CD4-positive, alpha-beta memory T cell (primary cell): ENCODE measurements at places on chromosomes 13 and 19.

DNA sequence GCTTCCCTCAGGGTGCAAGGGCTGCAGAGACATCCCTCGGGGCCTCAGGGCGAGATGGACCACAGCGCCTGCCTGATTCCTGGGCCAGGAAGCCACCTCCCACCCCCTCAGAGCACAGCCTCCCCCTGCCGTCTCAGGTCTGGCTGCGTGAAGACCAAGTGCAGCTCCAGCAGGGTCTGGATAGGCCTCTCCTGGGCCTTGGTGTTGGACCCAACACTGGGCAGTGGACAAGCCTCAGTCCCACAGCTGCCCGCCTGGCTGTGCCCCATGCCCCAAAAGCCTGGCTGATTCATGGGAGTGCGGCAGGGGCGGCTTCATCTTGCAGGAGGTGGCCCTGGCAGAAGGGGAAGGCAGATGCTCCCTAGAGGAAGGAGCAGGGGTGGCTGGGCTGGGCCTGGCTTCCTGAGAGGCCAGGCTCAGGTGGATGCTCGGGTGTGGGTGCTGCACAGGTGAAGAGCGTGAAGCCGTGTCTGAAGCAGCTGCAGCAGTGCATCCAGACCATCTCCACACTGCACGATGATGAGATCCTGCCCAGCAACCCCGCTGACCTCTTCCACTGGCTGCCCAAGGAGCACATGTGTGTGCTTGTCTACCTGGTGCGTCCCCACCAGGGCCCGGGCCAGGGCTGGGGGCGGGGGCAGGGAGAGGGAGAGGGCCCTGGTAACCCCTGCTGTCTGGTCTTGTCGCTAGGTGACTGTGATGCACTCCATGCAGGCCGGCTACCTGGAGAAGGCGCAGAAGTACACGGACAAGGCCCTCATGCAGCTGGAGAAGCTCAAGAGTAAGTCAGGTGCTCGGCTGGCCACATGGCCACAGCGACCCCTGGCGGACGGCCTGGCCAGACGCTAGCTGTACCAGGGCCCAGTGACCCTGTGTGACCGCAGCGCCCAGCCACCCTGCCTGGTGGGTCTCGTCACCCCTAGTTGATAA, 21.7 kb downstream of the MAU2 start:
- DNase-seq, result no peak

DNA sequence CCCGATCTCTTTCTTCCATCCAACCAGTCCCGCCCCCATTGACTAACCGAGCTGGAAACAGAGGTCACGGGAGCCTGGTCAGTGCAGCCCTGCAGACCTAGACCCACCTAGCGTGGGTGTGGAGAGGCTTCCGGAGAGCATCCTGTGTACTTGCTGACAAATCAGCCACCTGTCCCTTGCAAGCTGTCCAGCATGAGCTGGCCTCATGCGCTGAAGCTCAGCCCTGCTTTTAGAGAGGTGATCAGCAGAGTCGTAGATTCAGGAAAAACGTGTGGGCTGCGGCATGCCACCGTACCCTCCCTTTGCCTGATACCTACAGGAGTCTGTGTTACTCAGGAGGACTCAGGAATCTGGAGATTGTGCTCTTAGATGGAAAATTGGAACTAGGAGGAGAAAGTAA, 80.3 kb upstream of the UQCRFS1 start:
- no peak for DNase-seq

DNA sequence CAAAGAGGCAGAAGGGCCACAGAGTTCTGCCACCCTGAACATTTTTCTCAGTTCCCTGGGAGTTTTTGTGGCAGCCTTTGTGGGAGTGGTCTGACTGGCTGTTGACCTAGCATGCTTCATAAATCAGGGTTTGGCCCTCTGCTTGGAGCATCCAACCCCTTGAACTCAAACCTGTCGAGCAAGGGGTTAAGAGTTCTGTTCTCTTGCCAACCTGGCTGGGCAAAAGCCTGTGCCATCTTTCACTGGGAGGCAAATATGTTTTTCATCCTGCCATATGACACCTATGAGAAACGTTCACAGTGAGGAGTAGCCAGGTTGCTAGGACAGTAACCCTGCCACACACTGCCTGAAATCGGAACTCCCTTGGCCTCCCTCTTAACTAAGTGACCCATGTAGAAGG, 7.7 kb upstream of the TEX26 start:
- no peak for DNase-seq

DNA sequence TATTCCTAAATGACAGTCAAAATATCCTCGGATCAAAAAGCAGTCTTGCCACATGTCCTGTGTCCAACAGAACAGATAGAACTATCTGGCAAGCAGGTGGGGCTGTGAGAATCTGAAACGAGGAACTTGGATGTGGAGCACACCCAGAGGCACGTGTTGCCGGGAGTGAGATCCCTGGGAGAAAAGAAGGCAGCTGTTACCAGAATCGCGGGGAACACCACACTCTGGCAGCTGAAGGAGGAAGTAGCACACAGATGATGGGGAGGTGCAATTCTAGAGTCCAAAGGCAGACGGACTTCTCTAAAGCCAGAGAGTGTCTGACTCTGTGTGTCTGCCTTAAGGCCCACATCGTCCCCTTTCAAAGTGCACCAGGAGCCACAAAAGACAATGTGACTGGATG, 22.3 kb downstream of the SLC7A1 start:
- no peak for DNase-seq

GRCh38 chr13:105342281-105342820, 1193.1 kb downstream of the EFNB2 start:
- no peak for DNase-seq

DNA sequence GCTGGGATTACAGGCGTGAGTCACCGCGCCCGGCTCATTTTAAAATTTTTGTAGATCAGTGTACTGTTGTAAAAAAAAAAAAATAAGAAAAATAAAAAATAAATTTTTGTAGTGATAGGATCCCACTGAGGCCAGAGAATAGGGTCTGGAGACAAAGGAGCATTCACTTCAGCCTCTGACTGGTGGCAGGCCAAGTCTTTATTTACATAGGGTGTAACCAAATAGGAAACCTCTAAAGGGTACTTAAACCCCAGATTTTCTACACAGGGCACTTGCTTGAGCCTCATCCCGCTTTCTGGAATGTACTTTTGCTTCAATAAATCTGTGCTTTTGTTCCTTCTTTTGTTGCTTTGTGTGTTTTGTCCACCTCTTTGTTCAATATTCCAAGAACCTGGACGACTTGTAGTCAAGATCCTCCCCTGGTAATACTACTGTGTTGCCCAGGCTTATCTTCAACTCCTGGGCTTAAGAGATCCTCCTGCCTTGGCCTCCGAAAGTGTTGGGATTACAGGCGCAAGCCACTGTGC, 2.1 kb upstream of the PDCD2L start:
- no peak for DNase-seq

- DNase-seq, result no peak
Measured at GRCh38 chr13:50850445-50850844, 7.0 kb upstream of the DLEU7 start.

DNA sequence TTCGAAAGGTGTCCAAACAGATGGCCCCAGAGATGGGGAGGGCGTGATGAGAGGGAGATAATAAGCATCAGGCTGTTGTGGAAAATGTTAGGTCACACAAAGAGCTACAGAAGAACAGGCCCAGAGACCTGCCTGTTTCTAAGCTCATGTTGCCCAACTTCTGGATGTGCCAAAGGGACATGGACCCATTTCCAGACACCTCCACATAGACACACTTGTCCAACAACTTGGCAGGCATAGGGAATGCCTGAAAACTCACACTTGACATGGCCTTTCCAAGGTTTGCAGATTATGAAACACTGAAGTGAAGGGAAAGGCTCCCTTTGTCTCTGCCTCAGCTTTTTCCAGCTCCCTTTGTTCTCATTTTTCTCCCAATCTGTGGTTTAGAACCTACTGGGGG, 43.5 kb upstream of the CYP2B6 start:
- DNase-seq, result no peak

GRCh38 chr19:6739390-6739882, at the start of gene TRIP10:
Gene TRIP10, plus strand, starts transcription at chr19:6739680. Its CDS starts 82 bp downstream, at chr19:6739762.
- DNase-seq, result peak; percentile 79

GRCh38 chr13:63625869-63626268, 2210.2 kb upstream of the PCDH20 start:
- no peak for DNase-seq

- peak; percentile 69 for DNase-seq
Measured at GRCh38 chr19:18519962-18520847, 1.7 kb downstream of the ELL start.

- peak; percentile 72 for DNase-seq
Measured at GRCh38 chr19:10566658-10567410, 1.0 kb upstream of the KRI1 start.

GRCh38 chr13:24050796-24051715, 109.5 kb upstream of the SPATA13 start:
- no peak for DNase-seq

DNA sequence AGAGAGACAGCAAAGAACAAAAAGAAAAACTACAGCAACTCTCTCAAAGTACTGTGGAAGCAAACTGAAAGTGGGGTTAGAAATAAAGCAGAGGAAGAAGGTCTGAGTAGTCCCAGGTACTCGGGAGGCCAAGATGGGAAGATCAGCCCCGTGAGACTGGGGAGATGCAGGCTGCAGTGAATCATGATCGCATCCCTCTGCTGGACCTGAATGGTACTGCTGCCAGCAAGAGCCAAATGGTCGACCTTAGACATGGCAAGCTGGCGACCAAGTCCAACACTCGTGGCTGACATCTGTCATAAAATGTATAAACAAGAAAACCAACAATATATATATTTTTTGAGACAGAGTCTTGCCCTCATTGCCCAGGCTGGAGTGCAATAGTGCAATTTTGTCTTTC, 33.7 kb upstream of the ZNF724 start:
- DNase-seq, result peak; percentile 59

DNA sequence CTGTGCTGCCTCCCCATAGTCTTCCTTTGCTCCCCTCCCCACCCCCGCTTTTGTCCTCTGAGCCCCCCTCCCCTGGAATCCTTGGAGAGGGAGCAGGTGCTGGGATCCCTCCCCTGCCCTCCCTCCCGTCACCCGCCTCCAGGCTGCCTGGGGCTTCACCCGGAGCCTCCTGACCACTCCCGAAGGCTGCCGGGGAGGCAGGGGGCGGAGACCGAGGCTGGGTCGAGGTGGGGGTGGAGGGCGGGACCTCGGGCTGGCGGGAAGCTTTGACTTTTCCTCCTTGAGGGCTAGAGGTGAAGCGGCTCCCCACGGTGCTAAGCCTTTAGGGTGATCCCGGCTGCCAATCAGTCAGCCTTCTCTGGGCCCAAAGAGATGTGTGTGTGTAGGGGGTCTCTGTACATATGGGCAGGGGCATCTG, 1.5 kb downstream of the KMT5C start:
- DNase-seq, result peak; percentile 21

DNA sequence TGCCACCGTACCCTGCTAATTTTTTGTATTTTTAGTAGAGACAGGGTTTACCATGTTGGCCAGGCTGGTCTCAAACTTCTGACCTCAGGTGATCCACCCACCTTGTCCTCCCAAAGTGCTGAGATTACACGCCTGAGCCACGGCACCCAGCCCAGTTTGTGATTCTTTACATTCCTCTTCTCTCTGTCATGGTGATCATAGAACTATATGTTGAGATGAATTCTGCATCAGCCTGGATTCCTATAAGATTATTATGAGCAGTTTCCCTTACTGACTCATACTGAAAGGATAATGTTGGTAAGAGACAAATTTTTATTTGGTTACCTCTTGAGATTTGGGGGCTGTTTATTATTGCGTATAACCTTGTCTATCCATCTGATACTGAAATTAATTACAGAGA, 121.5 kb upstream of the CSNK1A1L start:
- no peak for DNase-seq

DNA sequence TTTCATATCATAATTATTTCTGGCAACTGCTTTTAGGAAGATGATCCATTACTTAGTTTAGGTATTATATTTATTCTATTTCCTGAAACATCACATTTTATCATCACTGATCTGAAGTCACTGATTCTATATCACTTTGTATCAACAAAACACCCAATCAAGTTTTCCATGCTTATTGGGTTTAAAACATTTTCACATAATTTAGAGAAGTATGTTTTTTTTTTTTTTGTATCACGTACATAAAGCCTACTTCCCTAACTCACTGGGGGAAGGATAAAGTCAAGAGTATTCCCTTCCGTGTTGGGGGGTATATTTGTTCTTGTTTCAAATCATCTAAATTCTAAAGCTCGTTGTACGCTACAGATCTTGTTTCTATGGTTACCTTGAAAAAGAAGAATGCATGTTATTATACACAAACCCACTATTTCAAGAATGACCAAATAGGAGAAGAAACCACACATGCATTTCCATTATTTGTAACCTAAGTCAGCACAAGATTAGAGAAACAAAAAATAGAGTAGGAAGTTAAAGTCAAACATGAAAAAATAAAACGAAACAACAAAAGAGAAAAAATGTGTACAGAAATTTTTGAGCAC, 637.2 kb upstream of the MIR17HG start:
- no peak for DNase-seq

DNA sequence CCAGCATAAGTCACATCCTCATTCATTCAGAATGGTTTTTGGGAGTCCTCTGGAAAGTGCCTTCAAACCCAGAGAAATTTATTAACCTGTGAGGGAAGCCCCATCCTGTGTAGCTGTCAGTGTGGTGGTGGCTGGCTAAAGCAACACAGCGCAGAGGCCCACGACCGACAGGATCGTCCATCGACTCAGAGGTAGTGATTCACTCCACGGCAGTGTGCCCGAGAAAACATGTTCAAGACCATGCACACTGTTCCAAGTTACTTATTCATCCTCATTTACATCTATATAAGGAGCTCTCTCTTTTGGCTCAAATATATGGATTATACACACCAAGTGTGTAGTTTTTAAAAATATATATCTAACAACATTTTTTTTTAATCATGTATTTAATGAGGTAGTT, 96.3 kb upstream of the SLC15A1 start:
- DNase-seq, result no peak

- peak; percentile 6 for DNase-seq
Measured at GRCh38 chr19:12092065-12092867, 27.7 kb downstream of the ZNF844 start.

- peak; percentile 93 for DNase-seq
Measured at GRCh38 chr13:30371649-30372265, 50.5 kb upstream of the UBE2L5 start.

GRCh38 chr19:16208847-16209665, 11.3 kb downstream of the AP1M1 start:
- DNase-seq, result no peak

DNA sequence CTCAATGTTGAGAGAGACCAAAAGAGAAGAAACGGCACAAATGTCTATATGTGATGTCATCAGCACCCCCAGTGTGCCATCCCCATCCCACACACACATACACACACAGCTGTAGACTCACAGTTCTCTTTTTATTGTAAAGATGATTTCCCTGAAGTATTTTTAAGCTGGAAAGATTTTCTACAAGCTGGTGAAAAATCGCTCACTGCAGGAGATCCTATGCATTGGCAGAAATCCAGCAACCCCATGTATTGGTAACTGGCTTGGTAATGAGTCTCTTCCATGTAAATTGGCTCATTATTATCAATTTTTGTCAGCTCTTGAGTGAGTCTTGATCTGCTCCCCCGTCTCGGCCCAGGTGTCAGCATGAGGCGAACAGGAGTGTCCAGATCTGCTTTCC, 107.1 kb upstream of the UQCRFS1 start:
- DNase-seq, result no peak

DNA sequence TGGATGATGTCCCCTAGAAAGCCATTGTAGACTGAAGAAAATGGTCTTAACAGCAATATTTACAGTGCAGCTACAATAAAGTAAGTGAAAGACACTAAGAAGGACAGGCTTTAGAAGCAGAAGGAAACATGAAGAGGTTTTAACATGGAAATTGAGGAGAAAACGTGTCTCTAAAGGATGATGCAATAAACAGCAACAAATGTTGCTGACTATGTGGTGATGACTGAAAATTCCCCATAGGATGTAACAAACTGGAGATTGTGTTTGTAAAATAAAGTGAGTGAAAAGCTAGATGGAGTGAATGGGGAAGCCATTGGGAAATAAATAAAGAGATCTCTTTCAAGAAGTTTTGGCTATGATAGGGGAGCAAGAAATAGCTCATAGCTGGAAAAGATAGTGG, 186.7 kb upstream of the IPO5 start:
- DNase-seq, result no peak
